Inflammatory macrophage treated with lipopolysaccharide for 1 hour (primary cell): ENCODE measurements at places on chromosomes 7 and 10.

GRCh38 chr7:128168667-128169210 is 72.3 kb upstream of the LEP start:
- no peak for DNase-seq

GRCh38 chr7:100722480-100723212 is 2.4 kb downstream of the EPO start:
- DNase-seq = no peak

DNA sequence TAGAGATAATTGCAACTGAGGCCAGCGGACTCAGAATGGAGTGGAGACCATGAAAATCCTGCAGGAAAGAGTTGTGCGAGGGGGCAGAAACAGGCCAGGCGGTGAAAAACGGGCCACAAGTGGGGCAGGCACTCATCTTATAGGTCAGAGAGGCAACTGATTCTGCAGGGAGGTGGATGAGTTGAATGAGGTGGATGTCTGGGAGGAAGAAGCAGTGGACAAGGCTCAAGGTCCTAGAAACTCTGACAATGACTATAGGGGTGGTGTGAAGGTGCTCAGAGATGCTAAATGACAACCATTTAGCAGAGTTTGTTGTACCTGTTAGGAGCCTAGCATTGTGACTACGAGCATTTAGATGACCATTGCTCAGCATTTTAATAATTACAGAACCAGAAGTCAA is 33.6 kb downstream of the MBL2 start:
- no peak for DNase-seq

- peak; percentile 90 for DNase-seq
These were observed 342.7 kb upstream of the KLF6 start for GRCh38 chr10:4127518-4128315.

GRCh38 chr10:119409906-119410305 is 132.6 kb downstream of the RGS10 start:
- DNase-seq = no peak

- no peak for DNase-seq
These were observed 299.6 kb downstream of the MDFIC start for GRCh38 chr7:115221456-115221855.

DNA sequence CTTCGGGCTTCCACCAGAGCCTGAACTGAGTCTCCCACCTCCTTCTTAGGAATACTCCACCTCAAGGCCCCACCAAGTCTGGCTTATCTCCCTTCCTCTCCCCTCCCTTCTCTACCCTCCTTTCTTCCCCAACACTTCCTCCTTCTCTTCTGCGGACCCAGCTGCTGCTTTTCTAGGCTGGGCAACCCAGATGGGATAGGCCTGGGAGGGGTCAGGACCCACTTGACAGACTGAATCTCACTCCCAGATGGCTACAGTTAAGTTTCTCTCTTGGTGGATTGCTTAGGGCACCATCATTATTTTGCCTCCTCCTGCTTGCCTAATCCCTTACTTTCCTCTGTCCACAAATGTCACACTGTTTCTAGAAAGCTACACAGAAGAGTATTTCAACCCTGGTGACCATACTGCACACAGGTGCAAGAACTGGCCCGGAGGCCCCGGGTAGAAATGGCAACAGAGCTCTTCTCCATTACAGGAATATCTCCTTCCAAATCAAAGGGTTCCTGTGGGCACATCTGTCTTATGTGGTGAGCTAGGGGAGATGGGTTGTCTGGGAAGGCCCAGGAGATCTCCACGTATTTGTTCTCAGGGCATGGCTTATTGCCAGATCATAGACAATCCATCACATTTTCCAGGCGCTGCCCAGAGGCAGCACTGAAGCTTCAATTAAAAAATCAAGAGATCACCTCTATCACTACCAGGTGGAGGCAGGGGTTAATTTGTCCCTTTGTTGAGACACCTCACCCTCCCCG is 5.1 kb upstream of the HOXA11 start:
- DNase-seq = no peak

- no peak for DNase-seq
These were observed 53.8 kb upstream of the INHBA start for GRCh38 chr7:41756650-41757182.

- DNase-seq = no peak
These were observed 5.3 kb upstream of the CALD1 start for GRCh38 chr7:134774119-134774518.

- no peak for DNase-seq
These were observed 9.2 kb downstream of the AKR1B1 start for GRCh38 chr7:134449680-134450079.

- DNase-seq = peak; percentile 99
These were observed at the start of gene ZNF92 for GRCh38 chr7:65373608-65374351. TSS of gene ZNF92 (plus strand) at chr7:65373855. CDS start at chr7:65373998, 143 bp downstream.

DNA sequence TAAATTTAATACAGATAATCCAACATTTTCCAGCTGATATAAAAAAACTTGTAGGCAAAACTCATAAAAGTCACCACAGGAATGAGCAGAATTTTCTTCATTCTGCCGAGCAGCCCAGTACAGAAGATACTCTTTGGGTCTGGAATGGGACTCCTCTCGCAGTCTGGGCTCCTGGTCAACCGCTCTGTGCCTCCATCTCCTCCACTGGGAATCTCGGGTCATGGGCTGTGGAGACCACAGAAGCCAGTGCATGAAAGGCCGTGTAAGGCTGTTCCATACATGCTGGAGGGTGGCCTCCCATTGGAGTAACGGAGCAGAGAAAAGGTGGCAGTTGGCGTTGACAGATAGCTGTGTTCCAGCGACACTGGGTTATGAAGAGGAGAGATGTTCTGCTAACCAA is 616.4 kb upstream of the MGMT start:
- no peak for DNase-seq

GRCh38 chr10:116646502-116646901 is 25.7 kb downstream of the PNLIPRP2 start:
- DNase-seq = no peak

GRCh38 chr10:27723436-27723835 is 22.2 kb downstream of the MKX start:
- no peak for DNase-seq

DNA sequence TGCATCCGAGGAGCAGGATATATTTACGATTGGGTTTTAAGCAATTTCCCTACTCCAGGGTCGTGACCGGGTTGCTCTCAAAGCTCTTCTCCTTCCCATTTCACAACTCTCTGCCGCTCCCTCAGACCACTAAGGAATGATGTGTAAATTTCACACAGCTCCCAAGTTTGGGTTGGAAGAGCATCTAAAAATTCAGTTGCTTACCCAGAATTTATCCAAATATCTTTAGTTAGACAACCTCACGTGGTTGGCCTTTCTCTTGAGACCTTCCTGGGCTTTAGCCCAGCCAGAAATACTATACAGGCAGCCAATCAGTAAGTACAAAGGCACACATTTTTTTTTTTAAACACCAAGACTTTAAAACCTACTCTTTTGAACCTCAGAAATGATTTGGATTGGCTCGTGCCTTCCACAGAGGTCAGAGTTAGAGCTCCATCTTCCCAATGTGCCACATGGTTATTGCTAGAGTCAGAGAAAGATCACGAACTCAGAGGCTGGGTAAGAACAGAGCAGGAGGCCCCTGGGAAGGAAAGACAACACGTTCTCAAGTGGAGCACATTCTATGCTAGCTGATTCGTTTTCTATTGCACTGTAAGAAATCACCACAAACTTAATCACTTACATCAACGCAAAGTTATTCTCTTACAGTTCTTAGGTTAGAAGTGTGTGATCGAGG is 335.4 kb upstream of the MGMT start:
- no peak for DNase-seq

- no peak for DNase-seq
These were observed 569.9 kb upstream of the C7orf33 start for GRCh38 chr7:148020679-148021078.

- no peak for DNase-seq
These were observed 1.2 kb downstream of the UBE3C start for GRCh38 chr7:157139810-157140510.

GRCh38 chr10:70512149-70512639 is 33.6 kb downstream of the PALD1 start:
- DNase-seq = no peak

GRCh38 chr7:82729172-82730030 is 285.8 kb upstream of the CACNA2D1 start:
- DNase-seq = peak; percentile 50

DNA sequence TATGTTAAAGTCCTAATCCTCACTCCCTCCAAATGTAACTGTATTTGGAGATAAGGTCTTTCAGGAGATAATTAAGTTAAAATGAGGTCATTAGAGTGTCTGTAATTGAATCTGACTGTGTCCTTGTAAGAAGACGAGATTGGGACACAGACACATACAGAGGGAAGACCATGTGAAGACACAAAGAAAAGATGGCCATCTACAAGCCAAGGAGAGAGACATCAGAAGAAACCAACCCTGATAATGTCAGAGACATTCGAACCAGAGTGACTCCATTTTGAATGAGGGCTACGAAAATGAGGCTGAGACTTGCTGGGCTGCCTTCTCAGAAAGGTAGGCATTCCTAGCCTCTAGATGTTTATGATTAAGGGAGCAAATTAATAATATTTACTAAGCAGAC is 542 bp upstream of the SAMD9L start:
- no peak for DNase-seq

DNA sequence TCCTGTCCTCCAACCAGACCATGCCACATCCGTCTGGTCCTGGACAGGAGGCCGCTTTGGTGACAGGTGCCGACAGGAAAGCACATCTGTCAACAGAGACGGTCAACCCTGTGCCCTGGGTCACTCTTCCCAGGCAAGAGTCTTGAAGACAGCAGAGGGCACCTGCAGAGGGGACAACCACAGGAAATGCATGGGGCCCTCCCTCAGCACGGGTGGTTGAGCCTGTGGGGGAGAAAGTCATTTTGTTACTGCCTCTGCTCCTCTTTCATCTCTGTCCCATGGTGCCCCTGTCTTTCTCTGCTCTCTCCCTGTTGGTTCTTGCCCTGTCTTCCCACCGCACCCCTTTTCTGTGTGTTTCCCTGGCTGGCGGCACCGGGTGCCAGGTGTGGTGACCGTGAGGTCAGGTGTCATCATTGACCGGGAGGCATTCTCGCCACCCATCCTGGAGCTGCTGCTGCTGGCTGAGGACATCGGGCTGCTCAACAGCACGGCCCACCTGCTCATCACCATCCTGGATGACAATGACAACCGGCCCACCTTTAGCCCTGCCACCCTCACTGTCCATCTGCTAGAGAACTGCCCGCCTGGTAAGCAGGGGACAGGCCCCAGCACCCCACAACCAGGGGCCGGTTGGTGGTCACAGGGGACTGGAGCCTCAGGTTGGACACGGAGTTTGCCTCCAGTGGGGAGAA is 17.6 kb upstream of the VSIR start:
- no peak for DNase-seq

- DNase-seq = peak; percentile 61
These were observed 107.8 kb upstream of the PPP1R3A start for GRCh38 chr7:114026486-114027089.

DNA sequence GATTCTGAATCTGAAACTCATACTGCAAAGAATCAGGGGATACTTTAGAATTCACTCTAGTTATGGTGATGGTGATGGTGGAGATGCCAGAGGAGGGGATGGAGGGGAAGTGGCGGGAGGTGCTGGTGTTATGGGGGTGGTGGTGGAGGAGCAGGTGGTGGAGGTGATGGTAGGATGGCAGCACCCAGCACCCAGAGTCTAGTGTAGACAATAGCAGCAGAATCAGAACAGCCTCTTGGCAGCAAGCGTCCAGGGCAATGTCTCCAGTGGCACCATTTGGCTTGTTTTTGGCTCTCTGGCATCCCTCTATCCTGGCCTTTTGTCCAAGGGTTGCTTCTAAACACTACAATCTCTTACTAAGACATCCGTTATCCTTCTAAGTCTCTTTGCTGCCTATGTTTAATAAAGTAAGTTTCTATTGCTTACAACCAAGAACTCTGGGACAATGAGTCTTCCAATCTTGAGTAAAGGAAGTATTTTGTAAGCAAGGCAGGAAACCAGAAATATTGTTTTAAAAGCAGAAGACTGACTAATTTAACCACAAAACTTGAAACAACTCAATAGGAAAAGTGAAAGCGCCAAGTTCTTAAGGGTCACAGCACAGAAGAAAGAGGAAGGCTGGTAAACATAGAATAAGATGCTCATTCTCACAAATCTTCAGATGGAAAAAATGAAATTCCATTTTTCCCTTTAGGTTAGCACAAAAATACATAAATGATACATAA is 42.4 kb upstream of the GDF10 start:
- peak; percentile 89 for DNase-seq

DNA sequence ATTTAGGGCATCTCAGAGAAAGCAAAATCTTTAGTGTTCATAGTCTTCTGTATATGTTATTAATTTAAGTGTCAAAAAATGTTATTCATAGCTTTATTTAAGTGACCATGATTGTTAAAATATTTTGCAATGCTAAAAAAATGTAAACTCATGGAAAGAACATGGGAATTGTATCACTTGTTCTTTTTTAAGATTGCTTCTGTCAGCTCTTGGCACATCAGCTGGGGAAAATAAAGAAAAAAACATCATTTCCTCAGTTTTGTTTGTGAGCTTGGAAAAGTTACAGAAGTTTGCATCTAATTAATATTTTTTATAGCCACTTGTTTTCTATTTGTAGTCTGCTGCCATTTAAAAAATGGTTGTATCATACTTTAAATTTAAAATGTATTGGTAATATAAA is 285.9 kb upstream of the CSTF2T start:
- no peak for DNase-seq

- DNase-seq = peak; percentile 49
These were observed 110.5 kb upstream of the HABP2 start for GRCh38 chr10:113442336-113442735.

- DNase-seq = no peak
These were observed 22.4 kb upstream of the ZNF107 start for GRCh38 chr7:64643566-64643965.

DNA sequence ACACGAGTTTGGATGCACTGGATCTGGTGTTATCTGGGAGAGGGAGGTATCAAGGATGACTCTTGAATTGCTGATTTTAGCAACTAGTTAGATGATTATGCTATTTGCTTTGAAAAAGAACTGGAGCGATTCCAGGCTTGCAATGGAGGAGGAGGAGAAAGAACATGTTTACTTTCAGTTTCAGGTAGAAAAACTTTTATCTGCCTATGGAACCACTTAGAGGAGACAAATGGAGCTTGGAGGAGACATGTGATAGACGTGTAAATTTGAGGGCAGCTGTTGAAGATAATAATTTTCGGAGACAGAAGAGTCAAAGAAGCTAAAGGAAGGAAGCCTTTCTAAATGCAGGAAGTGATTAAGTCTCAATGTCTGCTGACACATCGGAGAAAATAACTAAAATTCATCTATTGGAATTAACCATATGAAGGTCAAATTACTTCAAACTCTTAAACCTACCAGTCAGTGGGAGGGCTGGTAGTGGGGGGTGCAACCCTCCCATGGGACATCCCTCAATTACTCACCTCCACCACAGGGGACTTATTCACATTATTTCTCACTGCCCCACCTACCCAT is 56.4 kb upstream of the GNAI1 start:
- peak; percentile 20 for DNase-seq

GRCh38 chr7:26084418-26084817 is 67.6 kb upstream of the NFE2L3 start:
- DNase-seq = no peak

DNA sequence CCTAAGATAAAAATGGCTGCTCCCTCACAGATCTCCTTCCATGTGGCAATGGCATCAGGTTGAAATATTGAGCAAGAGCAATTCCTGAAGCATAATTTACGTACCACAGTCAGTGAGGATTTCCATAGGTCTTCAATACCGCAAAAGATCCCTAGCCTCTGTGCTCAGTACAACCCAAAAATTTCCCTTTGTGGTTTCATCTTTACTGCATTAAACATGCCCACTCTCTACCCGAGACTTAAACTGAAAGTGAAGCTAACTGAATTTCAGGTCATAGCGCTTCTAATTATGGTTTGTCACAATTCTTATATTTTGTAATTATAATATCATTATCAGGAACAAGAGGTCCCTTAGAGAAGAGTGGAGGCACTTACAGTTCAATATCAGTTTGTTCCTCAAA is 1071.1 kb downstream of the XPNPEP1 start:
- no peak for DNase-seq

GRCh38 chr10:119535837-119536507 is 6.5 kb downstream of the RGS10 start:
- no peak for DNase-seq
